ENCODE measurements at places on chromosomes 3 and 15.

GRCh38 chr3:108378153-108378951, 82.0 kb downstream of the HHLA2 start:
- DNase-seq, result no peak

DNA sequence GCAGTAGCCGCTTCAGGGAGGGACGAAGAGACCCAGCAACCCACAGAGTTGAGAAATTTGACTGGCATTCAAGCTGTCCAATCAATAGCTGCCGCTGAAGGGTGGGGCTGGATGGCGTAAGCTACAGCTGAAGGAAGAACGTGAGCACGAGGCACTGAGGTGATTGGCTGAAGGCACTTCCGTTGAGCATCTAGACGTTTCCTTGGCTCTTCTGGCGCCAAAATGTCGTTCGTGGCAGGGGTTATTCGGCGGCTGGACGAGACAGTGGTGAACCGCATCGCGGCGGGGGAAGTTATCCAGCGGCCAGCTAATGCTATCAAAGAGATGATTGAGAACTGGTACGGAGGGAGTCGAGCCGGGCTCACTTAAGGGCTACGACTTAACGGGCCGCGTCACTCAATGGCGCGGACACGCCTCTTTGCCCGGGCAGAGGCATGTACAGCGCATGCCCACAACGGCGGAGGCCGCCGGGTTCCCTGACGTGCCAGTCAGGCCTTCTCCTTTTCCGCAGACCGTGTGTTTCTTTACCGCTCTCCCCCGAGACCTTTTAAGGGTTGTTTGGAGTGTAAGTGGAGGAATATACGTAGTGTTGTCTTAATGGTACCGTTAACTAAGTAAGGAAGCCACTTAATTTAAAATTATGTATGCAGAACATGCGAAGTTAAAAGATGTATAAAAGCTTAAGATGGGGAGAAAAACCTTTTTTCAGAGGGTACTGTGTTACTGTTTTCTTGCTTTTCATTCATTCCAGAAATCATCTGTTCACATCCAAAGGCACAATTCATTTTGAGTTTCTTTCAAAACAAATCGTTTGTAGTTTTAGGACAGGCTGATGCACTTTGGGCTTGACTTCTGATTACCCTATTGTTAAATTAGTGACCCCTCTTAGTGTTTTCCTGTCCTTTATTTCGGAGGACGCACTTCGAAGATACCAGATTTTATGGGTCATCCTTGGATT, at the start of gene MLH1:
Gene MLH1 (plus strand): TSS at position 193 of the 958 bp plus-strand sequence. CDS start 30 bp downstream, at position 223.
- peak; percentile 98 for DNase-seq

DNA sequence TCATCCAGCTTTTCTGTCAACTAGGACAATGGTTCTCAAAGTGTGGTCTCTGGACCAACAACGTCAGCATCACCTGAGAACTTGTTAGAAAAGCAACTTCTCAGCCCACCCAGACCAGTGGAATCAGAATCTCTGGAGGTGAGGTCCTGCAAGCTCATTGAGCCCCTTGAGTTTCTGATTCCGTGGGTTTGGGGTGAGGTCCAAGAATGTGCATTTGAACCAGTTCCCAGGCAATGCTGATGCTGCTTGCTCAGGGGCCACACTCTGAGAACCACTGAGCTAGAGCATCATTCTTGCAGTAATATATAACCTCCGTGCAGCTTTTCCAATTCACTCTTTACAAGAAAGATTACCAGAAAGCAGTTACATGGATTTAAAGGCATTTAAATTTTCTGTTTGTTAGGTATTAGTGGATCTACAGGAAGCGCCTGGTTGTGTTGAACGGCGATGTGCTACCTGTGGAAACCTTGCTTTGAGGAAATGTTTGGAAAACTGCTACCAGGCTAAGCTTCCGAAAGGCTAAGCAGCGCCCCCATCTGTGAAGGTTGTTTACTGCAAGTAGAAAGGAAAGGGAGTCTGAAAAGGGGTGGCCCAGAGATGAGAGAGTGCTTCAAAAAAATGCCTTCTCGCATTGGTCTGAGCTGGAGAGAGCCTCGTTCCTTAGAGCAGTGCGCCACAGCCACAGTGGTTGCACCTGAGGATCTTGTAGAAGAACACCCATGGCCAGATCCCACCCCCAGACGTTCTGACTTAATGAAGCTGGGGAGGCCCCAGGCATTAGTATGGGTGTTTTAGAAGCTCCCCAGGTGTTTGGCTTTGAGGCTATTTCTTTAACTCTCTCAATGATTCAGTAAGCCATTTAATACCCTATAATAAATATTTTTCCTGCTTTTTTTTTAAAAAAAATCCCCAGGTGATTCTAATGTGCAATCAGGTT, 50.0 kb downstream of the RLBP1 start:
- peak; percentile 8 for DNase-seq

DNA sequence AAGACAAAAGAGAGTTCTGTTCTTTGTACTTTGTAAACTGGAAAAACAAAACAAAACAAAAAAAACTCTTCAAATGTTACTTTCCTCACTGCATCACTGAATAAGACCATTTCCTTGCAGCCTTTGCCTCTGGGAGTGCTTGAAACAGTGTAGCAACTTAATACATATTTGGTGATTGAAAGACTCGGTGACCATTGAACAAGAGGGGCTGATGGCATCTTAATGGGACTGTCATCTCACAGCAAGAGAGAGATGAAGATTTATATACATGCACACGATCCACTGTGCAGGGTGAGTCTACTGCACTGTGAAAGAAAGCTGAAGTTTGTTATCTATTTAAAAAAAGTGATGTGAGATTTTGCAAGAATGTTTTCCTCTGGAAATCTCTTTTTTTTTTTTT, 111.9 kb upstream of the KLHL25 start:
- DNase-seq, result no peak

- no peak for DNase-seq
Measured at GRCh38 chr3:6791161-6791560, 69.8 kb upstream of the GRM7 start.

GRCh38 chr3:72768006-72768441, 80.2 kb downstream of the SHQ1 start:
- DNase-seq, result no peak

GRCh38 chr15:92611995-92612745, 43.4 kb downstream of the FAM174B start:
- DNase-seq, result no peak

DNA sequence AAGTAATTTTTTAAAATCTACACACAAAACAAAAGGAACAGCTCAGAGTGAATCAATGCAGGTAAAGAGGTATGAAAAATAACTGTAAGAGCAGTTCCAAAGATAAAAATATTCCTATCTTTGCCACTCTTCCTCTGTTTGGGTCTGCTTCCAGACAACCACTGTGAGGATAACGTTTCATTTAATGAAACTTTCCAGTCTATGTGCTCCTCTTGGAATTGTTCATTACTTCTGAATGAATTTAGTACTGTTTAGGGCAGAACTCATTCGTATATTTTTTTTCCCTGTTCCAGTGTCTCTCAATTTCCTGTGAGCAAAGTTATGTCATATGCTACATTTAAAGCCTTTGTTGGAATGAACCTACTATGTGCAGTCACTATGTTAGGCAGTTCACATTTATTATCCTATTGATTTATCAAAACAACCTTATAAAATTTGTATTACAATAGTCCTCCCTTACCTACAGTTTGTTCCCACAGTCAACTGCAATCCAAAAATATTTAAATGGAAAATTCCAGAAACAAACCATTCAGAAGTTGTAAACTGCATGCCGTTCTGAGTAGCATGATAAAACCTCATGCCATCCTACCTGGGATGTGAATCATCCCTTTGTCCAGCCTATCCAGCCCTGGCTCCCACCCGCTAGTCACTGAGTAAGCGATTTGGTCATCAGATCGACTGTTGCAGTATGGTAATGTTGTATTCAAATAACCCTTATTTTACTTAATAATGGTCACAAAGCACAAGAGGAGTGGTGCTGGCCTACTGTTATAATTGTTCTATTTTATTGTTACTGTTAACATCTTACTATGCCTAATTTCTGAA, 98.1 kb downstream of the TMCC1 start:
- no peak for DNase-seq

DNA sequence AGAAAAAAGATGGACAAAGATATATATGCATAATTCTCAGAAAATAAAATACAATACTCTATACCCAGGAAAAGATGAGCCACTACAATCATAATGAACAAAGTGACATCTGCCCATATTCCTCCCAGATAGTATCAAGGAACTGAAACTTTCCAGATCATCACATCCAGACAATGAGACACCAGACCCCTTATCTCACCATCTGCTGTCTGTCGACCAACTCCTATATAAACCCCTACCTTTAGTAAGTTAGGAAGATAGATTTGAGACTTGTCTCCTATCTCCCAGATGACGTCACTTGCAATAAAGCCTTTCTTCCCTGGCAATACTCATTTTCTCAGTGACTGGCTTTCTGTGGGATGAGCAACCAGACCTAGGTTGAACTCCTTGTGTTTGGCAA, 1071.6 kb downstream of the PLOD2 start:
- DNase-seq, result no peak

- no peak for DNase-seq
Measured at GRCh38 chr15:75620841-75621391, 4.6 kb downstream of the SNUPN start.

- no peak for DNase-seq
Measured at GRCh38 chr3:165770781-165771180, 66.4 kb downstream of the BCHE start.

- no peak for DNase-seq
Measured at GRCh38 chr3:66747261-66747660, 246.4 kb upstream of the LRIG1 start.

- DNase-seq, result no peak
Measured at GRCh38 chr15:40501487-40501886, 30.7 kb downstream of the CHST14 start.

All from activated gamma-delta T cell treated with anti-CD3 and anti-CD28 coated beads, Interleukin-2, amount 50 U/mL, for 16 hours (primary cell).